ENCODE measurements at places on chromosomes 2 and 18.

- DNase-seq = no peak
Observed at GRCh38 chr2:121001641-121002040, 266.0 kb downstream of the GLI2 start.

DNA sequence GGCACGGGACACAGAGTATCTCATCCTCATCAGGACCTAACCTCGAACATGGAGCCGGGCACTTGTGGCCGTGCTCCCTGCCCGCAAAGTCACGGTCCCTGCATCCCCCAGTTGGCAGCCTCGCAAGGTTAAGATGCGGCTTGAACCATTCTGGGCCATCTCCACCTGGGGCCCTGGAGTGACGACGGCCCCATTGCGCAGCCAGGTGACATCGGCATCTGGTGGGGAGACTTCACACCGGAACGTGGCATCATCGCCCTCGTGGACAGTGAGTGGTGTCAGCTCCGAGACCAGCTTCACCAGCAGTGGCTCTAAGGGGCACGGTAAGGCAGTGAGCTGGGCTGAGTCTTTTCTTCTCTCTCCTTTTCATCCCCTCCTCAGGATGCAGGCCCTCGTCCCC, 12.6 kb downstream of the TMEM198 start:
- DNase-seq = no peak

DNA sequence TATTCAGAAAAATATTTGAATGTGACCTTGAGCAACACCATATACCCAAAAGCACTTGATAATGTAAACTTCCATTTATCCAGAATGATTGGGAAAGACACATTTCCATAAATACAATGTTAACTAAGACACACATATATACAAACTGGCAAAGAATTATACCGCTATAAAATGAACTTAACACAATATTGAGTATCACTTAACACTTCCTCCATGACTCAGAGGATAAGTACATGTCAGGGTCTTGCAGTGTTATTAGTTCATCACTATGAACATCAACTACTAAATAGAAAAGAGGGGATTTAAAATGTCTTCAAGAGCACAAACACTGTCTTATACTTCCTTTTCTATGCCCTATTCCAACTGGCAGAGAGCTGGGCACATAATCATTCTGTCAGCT, 18.6 kb downstream of the WDSUB1 start:
- DNase-seq = no peak

GRCh38 chr2:203600286-203600685, 65.2 kb upstream of the RAPH1 start:
- DNase-seq = no peak

- no peak for DNase-seq
Observed at GRCh38 chr18:70522183-70522680, 233.4 kb downstream of the SOCS6 start.

- DNase-seq = no peak
Observed at GRCh38 chr2:227115761-227116160, 48.2 kb downstream of the COL4A4 start.

DNA sequence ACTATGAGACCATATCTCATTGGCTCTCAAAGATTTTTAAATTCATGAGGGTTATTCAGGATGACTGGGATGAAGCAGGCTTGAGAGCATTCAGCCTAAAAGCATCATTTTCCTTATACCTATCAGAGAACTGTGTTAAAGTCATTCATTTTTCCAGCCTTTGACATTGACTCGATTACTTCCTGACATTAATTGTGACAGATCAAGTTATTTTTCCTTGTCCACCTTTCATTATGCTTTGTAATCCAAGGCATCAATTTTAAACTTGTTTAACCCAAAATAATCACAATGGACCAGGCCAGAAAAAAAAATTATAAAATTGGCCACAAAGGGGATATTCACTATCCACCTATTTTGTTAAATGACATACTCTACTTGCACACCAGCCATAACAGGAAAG, 1606.8 kb upstream of the PIK3C3 start:
- DNase-seq = no peak

DNA sequence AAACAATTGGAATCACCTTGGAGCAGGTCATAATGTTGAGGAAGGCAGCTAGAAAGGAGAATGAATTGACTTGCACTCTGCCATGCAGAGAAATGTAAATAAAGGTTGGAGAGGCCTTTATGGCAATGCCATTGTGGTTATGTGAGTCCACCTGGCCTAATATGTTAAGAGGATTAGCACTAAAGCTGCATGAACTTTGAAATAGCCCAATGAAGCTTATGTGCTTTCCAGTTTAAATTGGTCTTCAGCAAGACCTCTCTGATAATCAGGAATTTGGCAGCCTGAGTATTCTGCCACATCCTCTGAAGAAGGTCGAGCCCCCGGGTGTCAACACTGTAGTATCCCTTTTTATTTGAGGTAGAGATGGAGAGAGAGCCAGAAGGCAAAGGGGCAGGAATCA, 464.9 kb downstream of the CDH2 start:
- no peak for DNase-seq

- no peak for DNase-seq
Observed at GRCh38 chr2:191048073-191048472, 34.1 kb upstream of the STAT1 start.

DNA sequence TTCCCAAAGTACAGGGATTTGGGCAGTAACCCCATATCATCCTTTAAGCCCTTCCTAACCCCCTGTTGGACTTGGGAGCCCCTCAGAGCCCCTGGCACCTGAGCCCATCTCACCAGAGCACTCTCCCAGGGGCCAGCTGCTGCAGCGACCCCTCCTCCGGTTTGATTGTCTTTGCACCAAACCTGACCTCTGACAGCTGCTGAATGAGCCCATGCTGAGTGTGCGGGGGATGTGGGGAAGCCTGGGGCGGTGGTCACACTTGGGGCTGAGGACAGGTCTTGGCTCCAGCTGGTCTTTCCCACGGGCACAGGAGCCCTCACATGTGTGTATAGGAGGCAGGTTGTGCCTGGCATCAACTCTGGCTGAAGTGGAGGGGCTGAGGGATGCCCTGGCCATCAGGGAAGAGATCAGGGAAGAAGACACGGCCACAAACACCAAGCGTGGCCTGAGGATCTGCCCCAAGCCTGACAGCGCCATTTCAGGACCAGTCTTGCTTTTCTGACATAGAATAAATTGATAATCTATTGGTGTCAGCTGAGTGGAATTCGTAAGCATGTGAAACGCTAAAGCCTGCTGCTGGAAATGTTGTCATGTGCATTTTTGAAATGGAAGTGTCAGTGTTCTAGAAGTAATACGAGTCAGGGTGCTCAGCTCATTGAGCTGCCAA, 102.4 kb downstream of the ACKR3 start:
- no peak for DNase-seq

- no peak for DNase-seq
Observed at GRCh38 chr18:63067939-63068338, 251.6 kb downstream of the BCL2 start.

GRCh38 chr2:74206180-74206688, 7.8 kb downstream of the MTHFD2 start:
- DNase-seq = no peak

GRCh38 chr2:134413430-134413829, 159.6 kb downstream of the MGAT5 start:
- DNase-seq = no peak

DNA sequence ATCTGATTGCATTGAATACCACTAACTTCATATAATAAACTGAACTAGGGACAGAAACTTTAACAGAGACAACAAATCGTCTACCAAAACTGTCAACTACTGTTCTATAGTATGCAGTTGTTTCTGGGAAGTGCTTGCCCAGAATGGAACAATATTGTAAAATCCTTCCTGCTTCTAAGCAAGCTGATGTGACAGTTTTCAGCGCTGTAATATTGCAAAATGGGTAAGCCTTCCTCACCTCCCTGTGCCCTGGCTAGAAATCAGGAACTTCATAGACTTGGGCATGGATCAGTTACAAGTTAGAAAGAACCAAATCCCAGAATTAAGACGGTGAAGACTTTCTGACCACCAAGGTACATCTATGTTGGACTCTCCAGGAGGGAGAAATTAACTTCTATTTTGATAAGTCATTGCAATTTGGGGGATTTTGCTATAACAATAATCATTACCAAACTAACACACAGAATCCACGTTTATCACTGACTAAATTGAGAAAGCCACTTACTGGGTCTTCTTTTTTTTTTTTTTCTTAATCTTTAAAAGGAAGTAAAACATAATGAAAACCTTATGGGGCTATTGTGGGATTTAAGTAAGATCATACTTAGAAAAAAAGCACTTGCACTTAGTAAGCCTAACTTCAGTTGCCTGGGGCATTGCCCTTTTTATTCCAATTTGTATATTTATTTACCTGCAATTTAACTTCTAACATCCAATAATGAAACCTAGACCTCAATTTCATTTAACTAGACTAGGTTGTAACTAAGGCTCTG, 261.5 kb downstream of the TRIB2 start:
- DNase-seq = no peak

- peak; percentile 40 for DNase-seq
Observed at GRCh38 chr18:58402247-58402646, 226.6 kb downstream of the ALPK2 start.

- DNase-seq = no peak
Observed at GRCh38 chr2:54384301-54385203, 71.6 kb upstream of the SPTBN1 start.

- peak; percentile 99 for DNase-seq
Observed at GRCh38 chr2:44291281-44292248, 16.3 kb downstream of the SLC3A1 start.

DNA sequence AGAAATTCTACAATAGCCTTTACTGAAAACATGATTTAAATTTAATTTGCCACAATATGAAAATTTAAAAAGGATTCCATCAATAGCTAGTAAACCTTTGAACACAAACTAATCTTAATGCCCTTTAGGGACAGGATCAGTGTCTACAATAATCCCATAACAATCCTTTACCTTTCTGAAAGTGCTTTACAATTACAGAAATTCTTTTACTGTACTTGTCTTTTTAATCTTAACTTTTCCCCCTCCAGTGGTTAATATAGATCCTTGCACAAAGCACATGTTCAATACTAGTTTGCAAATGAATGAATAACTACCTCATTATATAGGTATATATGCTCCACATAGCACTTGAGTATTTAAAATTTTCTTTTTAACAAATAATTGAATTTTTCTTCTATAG, 122.6 kb downstream of the PLEKHA3 start:
- no peak for DNase-seq

GRCh38 chr2:239289545-239289944, 111.3 kb downstream of the HDAC4 start:
- no peak for DNase-seq

DNA sequence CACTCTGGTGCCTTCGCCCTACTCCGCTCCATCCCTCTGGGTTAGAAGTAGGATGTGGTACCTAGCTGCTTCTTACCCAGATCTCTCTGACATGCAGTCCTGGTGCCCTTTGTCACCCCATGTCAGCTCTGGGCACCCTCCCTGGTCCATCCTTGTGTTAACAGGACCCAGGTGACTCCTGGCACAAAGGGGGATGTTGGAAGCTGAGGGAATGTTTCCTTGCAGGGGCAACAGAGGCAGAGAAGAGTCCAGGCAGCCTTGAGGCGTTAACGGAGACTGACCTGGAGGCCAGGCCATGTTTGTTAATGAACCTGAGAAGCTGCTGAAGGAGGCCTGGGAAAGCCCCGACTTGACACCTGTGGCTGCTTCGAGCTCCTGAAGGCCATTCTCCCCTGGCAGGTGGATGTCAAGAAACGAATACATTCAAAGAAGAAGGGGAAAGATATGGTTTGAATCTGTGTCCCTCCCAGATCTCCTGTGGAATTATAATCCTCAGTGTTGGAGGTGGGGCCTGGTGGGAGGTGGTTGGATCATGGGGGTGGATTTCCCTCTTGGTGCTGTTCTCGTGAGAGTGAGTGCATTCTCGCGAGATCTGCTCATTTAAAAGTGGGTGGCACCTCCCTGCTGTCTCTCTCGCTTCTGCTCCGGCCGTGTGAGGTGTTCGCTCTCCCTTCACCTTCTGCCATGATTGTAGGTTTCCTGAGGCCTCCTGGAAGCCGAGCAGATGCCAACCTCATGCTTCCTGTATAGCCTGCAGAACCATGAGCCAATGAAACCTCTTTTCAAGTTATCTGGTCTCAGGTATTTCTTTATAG, 31.4 kb downstream of the NPPC start:
- no peak for DNase-seq

DNA sequence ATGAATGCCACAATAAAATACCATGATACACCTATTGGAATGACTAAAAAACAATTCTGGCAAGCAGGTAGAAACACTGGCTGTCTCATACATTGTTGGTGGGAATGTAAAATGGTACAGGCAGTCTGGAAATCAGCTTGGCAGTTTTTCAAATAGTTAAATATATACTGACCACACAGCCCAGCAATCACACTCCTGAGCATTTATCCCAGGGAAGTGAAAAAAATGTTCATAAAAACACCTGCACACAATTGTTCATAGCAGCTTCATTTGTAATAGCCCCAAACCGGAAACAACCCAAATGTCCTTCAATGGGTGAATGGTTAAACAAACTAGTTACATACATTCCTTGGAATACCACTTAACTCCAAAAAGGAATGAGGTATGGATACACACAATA, 137.2 kb downstream of the TFCP2L1 start:
- no peak for DNase-seq

GRCh38 chr18:72460210-72460680, 83.9 kb downstream of the CBLN2 start:
- peak; percentile 93 for DNase-seq

DNA sequence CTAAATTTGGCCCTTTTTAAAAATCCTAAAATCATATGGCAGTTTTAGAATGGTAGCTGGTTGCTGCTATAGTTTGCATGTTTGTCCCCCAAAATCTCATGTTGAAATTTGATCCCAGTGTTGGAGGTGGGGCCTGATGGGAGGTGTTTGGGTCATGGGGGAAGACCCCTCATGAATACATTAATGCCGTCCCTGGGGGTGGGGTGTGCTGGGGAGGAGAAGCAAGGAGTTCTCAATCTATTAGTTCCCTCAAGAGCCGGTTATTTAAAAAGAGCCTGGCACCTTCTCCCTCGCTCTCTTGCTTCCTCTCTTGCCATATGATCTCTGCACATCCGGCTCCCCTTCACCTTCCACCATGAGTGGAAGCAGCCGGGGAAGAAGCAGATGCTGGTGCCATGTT, 20.8 kb downstream of the GPATCH11 start:
- DNase-seq = no peak

GRCh38 chr2:26477126-26477910, 606 bp downstream of the OTOF start:
- no peak for DNase-seq

- no peak for DNase-seq
Observed at GRCh38 chr2:48943436-48943835, 187.9 kb upstream of the LHCGR start.

DNA sequence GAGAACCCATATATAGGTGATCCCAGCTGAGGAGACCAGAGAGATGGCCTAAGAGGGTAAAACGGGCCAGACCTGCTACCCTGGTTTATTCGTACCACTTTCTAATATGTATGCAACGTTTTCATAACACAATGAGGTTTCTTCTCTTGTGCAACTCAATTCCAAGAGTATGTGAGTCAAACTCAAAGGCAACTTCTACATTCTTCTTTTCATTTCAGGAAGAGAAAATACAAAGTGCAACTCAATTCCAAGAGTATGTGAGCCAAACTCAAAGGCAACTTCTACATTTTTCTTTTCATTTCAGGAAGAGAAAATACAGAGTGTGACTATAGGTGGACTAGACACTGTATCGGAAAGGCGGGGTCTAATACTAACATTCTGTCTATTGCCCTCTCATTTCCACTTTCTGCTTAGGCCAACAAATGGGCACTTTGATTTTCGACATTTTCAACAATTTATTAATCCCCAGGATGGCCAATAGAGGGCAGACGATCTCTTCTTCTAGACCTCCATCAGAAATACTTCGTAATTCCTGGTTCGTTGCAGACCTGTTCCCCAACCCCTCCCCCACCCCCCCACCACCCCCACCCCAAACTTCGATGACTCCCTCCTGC, 3.7 kb upstream of the CRIM1 start:
- DNase-seq = peak; percentile 47

GRCh38 chr2:145558617-145559350, 1038.9 kb upstream of the ZEB2 start:
- DNase-seq = no peak

Measured in RCC 7860 (cell line).